ENCODE measurements at places on chromosomes 1 and 21.
A peak's percentile ranks its signal among the peaks of the same experiment; 100 is the strongest.

DNA sequence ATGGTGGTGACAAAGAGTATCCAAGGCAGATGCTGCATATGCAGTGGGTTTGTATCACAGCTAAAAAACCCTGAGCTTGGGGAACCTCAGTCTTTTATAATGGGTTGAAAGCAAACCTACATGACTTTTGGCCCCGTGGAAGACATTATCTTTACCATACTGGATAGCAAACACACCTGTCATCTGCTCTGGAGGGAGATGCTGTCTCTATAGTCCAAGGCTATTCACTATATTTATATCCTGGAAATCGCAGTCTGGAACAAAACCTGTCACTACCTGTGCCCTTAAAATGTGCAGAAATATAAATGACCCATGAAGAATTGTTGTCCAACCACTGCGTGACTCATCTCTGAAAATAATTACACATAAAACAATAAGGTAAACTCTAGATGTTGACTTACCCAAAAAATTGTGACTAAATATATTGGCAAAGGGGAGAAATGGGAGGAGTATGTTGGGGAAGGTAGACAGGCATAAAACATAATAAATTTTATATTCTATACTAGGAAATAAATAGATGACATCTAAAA is 121.0 kb upstream of the CXADR start:
- DNase-seq: no peak

DNA sequence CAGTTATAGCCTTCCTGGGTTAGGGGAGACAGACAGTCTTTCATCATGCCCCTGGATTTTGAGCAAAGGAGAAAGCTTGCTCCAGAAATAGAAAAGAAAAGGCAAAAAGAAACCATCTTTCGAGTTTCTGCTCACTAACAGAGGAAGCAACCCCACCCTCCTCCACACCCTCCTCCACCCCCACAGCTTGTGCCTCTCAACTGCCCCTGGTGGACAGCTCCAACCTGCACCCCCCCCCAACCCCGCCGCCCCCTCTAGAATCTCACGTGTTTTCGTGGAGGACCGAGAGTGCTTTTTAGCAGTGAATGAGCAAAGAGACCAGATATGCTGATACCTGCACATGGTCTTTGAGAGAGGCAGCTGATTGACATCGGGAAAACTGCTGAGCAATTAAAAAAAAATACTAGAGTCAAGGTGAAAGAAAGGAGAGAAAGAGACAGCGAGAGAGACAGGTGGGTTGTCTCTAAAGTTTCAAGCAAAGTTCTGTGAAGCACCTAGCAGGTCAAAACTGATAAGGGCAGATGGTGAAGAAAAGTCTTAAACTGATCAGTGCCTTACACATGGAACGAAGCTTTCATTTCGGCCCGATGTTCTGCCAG is 358.3 kb downstream of the KIF26B start:
- no peak for DNase-seq

DNA sequence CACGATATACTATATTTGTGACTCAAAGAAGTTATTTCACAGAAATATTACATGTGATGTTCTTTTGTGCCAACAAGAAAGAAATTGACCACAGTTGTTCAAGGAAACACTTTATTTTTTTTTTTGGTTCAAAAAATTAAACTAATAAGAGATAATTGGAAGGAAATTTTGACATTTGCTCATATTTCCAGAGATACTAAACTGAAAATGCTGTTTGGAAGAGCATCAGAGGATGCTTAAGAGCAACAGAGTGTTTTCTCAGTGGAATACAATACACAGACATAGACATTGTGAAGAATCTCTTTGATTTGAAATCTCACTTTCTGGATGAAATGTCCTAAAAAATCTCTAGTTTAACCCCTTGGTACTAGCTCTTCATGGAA is 760.4 kb upstream of the CXADR start:
- no peak for DNase-seq

DNA sequence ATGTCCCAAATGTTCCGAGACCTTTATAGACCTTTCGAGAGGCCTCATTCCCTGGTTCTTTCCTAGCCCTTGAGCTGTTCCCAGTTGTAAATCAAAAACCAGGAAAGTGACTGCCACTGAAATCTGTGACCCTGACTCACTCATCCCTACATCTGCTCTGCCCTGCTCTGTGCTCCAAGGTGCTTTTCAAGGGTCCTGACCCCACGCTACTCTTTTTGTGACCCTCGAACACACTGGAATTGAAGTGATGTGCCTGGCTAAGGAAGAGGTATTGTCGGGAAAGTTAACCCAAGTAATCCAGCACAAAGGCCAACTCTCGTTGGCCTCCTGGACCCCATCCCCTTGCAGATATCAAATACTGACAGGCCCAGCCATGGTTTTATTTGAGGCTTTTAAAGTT is 244.4 kb downstream of the HHAT start:
- DNase-seq: no peak

DNA sequence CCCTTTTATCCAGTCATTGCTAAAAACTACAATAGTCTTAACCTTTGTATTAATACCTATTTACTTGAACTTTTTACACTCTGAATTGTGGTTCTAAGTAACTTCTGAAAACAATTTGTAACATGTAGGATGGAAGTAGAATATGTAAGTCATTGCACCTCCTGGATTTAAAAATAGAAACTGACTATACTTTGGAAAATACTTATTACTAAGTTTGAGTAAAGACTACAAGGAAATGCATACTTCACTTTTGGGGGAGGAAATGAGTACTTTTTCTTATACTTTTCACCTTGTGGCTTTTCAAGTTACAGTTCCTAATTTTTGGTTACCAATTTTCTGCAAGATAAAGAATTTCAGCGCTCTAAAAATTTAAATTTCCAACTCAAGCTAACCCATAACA is 8.7 kb downstream of the RGS18 start:
- no peak for DNase-seq

- no peak for DNase-seq
Observed at GRCh38 chr1:32104127-32104526, 3.7 kb upstream of the KPNA6 start.

DNA sequence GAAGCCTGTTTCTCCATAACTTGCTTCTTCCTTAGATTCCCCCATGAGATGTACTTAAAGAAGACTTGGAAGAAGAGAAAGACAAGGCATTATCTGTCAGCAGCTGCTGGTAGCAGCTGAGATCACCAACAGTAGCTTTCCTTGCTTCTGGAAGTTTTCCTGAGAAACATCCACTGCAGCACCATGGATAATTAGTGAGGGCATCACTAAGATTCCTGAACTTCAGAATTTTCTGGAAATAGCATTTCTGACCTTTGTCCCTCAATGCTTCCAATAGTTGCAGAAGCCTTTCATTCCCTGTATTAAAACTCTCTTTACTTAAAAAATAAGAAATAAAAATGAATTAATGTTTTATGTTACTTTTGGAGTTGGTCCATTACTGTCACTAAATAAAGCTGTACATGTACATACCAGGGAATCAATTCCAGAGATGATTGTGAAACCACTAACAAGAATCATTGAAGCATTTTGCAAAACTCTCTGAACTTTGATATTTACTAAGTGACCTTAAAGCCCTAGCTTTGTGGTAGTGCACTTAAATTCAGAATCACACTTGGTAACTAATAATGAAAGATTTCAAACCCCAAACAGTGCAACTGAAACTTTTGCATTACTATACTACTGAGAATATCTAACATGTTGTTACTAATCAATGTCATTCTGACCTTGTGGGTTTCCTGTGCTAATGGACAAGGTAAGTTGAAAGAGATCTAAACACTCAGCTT is at the start of gene CFHR4:
Gene CFHR4 (plus strand): TSS at position 538 of the 725 bp plus-strand sequence. CDS start 99 bp downstream, at position 637.
- DNase-seq: no peak

- DNase-seq: no peak
Observed at GRCh38 chr1:24967962-24968361, 37.9 kb upstream of the RUNX3 start.

DNA sequence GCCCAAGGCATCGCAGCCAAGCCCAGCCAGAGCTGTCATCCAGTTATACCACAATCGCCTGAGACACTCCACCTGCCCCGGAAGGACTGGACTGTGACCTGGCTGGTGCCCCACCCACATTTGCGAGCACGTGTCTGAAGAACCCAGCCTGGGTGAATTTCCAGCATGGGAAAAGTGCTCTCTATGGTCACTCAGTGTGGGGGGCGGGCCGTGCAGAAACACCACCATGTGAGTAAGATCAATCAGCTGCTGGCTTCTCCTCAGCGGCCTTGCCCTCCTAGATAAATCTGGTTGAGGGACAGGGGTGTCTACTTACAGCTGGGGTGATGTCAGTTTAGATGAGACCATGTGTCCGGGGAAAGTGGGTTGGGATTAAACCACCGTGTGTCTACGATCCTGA is 44.8 kb downstream of the URB1 start:
- no peak for DNase-seq

- no peak for DNase-seq
Observed at GRCh38 chr1:107442551-107442950, 301.7 kb downstream of the NTNG1 start.

- peak; percentile 83 for DNase-seq
Observed at GRCh38 chr1:155859234-155859829, at the start of gene SYT11. TSS of gene SYT11 (plus strand) at chr1:155859567. CDS start at chr1:155859762, 195 bp downstream.

GRCh38 chr1:151196292-151196800 is 2.0 kb upstream of the PIP5K1A start:
- no peak for DNase-seq

- DNase-seq: no peak
Observed at GRCh38 chr1:15350551-15351200, 59.0 kb upstream of the EFHD2 start.

- DNase-seq: no peak
Observed at GRCh38 chr1:46643368-46643775, 24.8 kb downstream of the ATPAF1 start.

DNA sequence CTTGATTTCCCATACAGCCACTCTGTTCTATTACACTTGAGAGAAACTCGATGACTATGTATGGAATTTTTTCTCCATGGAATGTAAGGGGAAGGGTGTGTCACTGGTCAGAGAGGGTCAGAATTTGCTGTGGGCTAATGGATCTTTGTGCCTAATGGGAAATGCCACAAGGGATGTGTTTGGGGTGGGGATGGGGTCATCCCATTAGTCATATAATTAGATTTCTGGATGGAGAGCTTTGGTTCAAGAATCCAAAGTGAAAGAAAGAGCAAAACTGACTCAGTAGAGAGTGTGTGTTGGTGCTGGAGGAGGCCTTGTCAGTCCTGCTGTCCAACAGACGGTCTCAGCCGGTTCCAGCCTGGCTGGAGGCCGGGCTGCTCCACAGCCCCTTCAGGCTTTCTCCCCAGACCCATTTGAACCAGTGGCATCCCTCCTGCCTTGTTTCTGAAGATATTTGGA is 86.4 kb downstream of the LAMC2 start:
- peak; percentile 31 for DNase-seq

DNA sequence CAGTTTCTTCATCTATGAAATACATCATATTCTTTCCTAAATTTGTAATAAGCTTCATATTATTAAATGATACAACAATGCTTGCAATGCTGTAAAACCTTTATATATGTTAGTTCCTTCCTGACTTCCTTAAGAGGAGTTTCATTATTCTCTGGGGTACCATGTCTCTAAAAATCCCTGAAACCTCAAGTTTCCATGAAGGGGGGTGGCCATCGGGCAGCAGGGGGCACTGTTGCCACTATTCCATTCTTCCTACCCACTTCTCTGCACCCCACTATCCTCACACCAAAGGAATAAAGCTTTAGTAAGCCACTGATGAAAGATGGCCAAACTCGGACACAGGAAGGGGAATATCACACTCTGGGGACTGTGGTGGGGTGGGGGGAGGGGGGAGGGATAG is 9.0 kb upstream of the DMRTB1 start:
- DNase-seq: no peak

GRCh38 chr1:41560496-41560895 is 76.0 kb upstream of the EDN2 start:
- no peak for DNase-seq

- DNase-seq: peak; percentile 53
Observed at GRCh38 chr1:21869620-21870121, 57.6 kb downstream of the LDLRAD2 start.

DNA sequence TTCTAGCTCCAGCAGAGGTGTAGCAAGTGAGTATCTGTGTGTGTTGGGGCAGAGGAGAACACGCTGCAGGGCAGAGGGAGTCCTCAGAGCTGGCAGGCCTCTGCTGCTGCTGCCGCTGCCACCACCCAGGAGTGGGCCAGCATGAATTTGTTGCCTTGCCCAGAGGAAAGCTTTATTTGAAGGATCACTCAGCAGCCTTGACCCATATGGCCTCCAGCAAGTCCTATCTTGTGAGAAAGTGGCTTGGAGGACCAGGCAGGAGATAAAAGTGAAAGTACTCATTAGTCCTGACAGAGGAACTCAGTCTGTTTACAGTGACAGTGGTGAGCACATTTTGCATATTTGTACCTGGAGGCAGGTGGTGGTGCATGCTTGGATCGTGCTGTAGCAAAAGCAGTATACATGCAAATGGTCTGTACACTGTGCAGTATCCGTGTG is 3.1 kb downstream of the TRAF5 start:
- no peak for DNase-seq

- no peak for DNase-seq
Observed at GRCh38 chr1:193569983-193570269, 383.5 kb upstream of the B3GALT2 start.

- DNase-seq: no peak
Observed at GRCh38 chr1:55928576-55928975, 650.8 kb downstream of the PLPP3 start.

DNA sequence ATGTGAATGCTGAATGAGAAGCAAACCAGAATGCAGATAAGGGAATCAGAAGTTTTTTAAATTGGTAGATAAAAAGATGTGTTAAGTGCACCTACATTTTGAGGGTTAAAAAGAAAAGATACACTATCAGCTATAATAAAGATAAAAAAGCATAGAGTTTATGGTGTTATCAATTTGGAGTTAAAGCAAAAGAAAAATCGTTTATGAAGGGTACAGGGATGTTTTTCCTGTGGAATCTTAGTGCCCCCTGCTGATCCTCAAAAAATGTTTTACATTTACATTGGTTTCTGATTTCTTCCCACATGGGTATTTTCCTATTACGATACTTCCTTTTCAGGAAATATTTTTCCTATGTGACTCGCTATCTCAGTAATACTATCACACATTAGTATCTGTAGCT is 293.5 kb downstream of the MRPL39 start:
- DNase-seq: no peak

DNA sequence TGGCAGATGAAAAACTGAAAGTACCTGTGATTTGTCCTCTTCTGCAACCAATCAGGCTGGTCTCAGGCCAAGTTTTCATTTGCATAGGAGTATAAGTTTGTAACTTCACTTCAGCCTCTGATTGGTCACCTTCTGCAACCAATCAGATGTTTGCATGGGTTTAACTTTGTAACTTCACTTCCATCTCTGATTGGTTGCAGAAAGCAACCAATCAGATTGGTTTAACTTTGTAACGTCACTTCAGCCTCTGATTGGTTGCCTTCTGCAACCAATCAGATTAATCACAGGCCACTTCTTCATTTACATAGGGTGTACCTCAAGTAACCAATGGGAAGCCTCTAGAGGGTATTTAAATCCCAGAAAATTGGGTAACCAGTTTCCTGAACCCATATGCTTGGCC is 18.9 kb upstream of the TUT4 start:
- DNase-seq: no peak

GRCh38 chr1:239792157-239792556 is 299.5 kb upstream of the FMN2 start:
- no peak for DNase-seq

GRCh38 chr21:28442624-28443023 is 550.1 kb downstream of the LTN1 start:
- DNase-seq: no peak
